Activated CD4-positive, alpha-beta T cell treated with anti-CD3 and anti-CD28 coated beads for 1 hour (primary cell): ENCODE measurements at places on chromosomes 2 and 18.

GRCh38 chr2:64374686-64375085, 79.3 kb upstream of the LGALSL start:
- no peak for DNase-seq

DNA sequence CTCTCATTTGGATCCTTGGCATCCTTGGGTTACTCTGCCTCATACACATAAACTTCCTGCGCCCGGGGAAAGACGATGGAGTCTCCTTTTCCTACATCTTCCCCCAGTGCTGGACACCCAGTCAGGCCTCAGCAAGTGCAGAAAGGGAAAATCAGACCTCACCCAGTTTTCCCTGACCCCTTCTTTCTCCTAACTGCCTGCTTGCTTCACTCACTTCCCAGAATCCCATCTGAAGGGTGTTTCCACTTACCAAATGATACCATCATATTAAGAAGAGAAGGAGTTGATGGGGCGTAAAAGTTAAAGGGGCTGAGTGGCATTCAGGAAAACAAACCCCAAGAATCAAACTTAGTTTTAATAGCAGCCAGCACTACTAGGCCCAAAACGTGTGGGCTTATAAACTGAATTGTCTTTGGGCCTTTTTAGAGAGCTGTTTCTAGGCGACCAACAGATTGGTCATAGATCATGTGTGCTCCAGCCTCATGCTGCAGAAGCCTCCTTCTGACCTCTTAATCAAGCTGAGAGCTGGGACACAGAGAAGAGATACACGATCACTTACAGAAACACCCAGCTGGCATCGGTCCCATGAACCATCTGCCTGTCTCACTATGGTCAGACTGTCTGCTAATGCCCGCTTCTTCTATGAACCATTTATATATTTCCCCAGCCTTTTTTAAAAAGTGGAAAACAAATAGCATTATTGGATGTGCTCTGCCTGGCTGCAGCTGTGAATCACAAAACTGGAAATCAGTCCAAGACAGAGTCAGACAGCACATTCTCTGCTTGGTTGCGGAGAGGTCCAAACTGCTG, 165.7 kb upstream of the SLC14A2 start:
- DNase-seq: no peak

GRCh38 chr18:32761231-32761630, 11.6 kb downstream of the KLHL14 start:
- no peak for DNase-seq

- no peak for DNase-seq
Measured at GRCh38 chr2:18077231-18077630, 198.8 kb downstream of the KCNS3 start.

GRCh38 chr18:11664286-11664685, 24.8 kb upstream of the GNAL start:
- no peak for DNase-seq

- no peak for DNase-seq
Measured at GRCh38 chr2:161824226-161824625, 200.0 kb downstream of the SLC4A10 start.

DNA sequence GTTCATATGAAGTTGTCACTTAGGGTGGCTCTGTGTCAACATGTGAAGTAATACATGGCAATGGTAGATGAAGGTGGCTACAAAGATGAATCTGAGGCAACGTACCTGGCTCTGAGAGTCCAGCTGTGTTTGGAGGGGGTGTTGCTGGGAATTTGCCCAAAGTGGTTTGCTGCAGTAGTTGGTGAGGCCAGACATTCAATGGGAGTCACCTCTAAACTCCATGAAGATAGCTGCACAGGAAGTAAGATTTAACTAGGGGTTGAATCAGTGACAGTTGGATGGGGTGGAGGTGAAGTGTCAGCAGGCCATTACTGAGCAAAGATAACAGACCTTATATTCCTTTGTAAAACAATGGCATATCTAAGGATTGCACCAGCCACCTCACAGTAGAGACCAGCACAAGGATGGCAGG, 71.8 kb downstream of the NUP35 start:
- DNase-seq: no peak

DNA sequence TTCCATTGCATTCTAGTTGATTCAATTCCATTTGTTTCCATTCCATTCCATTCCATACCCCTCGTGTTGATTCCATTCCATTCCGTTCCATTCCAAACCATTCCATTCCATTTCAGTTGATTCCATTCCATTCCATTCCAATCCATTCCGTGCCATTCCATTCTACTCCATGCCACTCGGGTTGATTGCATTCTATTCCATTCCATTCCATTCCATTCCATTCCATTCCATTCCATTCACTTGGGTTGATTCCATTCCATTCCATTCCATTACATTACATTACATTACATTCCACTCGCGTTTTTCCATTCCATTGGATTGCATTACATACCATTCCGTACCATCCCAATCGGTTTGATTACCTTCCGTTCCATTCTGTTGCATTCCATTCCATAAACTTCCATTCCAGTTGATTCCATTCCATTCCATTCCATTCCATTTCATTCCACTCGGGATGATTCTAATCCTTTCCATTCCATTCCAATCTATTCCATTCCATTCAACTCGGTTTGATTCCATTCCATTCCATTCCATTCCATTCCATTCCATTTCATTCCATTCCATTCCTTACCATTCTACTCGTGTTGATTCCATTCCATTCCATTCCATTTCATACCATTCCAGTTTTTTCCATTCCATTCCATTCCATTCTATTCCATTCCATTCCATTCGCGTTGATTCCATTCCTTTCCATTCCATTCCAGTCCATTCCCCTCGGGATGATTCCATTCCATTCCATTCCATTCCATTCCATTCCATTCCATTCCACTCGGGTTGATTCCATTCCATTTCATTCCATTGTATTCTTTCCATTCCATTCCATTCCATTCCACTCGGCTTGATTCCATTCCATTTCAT, 1140.4 kb downstream of the RPIA start:
- DNase-seq: no peak

DNA sequence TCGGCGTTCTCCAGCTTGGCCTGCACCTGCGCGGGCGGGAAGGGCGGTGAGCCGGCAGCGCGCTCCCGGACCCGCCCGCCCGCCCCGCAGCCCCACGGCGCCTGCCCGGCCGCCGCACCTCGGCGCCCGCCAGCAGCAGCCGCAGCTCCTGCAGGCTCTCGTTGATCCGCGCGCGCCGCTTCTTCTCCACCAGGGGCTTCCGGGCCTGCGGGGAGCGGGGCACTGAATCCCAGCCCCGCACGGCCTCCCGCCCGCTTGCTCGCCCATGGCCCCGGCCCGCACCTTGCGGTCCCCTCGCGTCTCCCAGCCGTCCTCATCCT, 335 bp downstream of the HES6 start:
- no peak for DNase-seq

GRCh38 chr2:23321751-23322150, 63.2 kb upstream of the KLHL29 start:
- DNase-seq: no peak

GRCh38 chr2:121999264-121999663, 243.8 kb downstream of the TSN start:
- no peak for DNase-seq

DNA sequence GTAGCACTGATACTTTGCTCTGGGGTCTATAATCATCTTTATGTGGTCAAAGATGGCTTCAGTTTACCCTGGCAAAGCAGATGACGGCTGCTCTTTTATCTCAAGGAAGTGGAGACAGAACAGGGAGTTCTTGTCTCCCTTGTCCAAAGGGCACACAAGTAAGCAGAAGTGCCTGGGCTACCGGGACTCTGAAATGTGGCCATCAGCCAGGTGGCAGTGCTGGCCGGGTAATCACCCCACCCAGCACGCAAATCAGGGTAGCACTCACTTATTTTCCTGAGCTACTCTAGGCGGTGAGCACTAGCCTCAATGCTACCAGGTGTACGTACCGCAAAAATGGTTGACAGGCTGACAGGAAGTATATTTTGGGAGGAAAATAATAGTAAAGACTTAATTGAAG, 119.7 kb upstream of the ETAA1 start:
- no peak for DNase-seq

GRCh38 chr2:132595693-132596092, 74.3 kb downstream of the LYPD1 start:
- DNase-seq: no peak

DNA sequence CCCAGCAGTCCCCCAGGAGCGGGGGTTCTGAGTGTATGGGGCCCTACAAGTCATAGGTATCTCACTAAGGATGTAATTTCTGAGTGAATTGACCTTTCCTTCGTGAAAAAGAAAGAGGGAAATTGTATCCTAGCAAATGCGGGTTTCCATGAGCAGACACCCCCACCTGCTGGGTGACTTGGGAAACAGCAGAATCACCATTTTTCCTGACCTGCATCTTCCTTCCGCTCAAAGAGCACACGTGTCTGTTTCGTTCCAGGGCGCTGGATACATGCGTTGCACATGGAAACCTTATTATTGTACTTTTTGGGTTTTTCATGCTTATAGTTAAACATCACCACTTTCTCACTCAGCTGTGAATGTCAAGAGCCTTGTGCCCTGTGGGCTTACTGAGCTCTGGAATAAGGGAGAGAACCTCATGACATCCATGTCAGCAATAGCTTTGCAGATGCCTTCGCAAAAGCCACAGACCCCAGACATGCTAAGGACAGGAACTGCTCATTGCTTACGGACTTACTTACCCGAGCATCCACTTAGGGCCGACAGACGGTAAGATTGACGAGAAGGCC, 132.8 kb downstream of the TPO start:
- no peak for DNase-seq

DNA sequence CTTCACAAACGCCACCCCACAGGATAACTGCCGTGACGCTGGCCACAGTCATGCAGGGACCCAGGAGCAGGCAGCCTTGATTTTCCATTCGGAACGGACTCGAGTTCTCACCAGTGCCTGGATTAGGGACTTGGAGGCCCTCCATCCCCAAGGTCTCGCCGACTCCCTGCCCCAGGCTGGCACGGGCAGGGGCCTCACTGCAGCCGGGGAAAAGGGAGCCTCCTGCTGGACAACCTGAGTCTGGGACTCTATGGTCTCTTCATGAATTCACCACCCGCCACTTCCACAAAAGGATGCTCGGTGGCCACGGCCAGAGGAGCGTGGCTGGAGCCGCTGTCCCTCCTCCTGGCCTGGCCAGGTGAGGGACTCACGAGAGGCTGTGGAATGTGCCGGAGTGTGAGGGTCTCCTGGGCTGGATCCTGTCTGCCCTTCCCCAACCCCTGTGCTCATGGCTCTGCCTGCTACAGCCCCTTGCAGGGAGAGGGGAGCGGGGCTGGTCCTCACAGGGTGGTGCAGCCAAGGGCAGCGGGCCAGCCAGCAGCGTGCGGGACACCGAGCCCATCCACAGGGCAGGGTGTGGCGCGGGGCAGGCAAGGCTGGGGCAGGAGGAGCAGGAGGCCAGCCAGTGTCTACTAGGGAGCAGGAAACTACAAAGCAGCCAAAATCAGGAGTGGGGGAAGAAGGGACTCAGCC, 42.3 kb downstream of the AQP12A start:
- no peak for DNase-seq

- DNase-seq: no peak
Measured at GRCh38 chr18:54684784-54685183, 93.7 kb downstream of the DYNAP start.

DNA sequence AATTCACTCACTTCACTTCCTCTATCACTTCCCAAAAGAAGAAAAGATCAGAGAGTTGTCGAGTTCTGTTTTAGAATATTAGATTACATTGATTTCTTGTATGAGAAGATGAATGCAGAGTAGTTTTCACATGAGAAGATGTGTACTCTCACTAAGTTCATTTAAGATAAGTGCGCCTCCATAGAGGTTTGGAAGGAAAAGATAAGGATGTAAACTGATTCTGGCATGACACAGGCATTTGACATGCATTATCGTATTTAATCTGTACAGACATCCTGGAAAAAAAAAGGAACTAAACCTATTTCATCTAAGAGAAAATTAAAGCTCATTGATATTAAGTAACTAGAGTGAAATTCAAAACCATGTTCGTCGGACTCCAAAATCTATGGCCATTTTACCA, 152.2 kb upstream of the CRIM1 start:
- DNase-seq: no peak

- no peak for DNase-seq
Measured at GRCh38 chr18:58727776-58728500, 56.7 kb downstream of the MALT1 start.

- no peak for DNase-seq
Measured at GRCh38 chr2:84969511-84970209, 1.3 kb upstream of the KCMF1 start.

DNA sequence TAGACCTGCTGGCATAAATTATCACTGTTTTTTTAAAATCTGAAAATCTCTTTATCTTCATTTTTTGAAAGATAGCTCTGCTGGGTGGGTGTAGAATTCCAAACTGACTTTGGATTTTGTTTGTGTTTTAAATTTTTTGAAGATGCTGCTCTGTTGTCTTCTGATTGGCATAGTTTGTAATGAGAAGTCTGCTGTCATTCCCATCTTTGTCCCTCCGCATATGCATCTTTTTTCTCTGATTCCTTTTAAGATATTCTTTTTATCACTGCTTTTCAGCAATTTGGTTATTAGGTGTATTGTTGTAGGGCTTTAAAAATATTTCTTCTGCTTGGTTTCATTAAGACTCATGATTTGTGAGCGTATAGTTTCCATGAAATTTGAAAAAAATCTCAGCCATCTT, 7.2 kb downstream of the SNED1 start:
- DNase-seq: no peak

- no peak for DNase-seq
Measured at GRCh38 chr2:42905341-42906110, 113.1 kb upstream of the HAAO start.

GRCh38 chr2:9112079-9112721, 94.4 kb upstream of the ASAP2 start:
- DNase-seq: no peak

DNA sequence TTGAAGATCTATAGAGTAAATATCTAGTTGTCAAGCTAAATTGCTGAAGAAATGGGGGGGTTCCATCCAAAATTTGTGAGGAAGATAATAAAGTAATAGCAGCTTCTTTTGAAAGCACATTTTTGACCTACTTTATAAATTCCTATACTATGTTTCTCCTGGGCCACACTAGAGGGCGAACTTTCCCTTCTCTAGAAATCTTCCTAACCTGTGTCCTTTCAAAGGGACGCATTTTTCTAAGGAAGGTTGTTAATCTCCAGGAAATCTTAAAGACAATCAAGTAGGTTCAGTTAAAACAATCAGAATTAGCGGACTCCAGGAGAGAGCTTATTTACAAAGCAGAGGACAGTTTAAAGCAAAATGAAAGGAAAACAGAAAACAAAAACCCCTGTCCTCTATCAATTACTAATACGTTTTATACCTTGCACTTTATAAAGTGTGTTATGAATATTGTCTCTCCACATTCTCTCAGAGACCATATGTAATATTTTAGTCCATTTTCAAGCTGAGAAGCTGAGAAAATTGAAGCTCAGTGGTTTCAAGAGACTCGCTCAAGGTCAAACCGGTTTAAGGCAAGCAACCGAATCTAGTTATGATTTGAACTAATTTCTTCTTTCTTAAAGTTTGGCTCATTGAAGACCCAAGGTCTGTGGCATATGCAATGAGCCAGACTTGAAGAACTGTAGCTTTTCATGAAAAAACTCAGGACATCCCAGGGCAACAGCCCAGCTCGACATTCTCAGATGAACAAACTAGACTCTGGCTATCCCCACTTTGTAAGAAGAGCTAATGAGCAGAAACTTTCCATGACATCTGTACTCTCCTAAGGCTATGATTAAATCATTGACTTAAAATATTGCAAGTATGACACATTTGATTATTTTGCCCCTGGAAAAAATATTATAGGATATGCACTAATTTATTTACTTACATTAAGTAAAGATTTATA, 273.6 kb downstream of the PAX3 start:
- DNase-seq: no peak
